ENCODE measurements at places on chromosomes 4 and X.
A peak's percentile ranks its signal among the peaks of the same experiment; 100 is the strongest.

GRCh38 chr4:110475881-110476818 lies at the start of gene ENPEP:
TSS of gene ENPEP (plus strand) at chr4:110476155. CDS start at chr4:110476415, 260 bp downstream.
- peak; percentile 19 for DNase-seq

- no peak for DNase-seq
Measured at GRCh38 chrX:129568349-129568748, 28.3 kb downstream of the OCRL start.

GRCh38 chr4:184016759-184017668 lies 111.9 kb downstream of the STOX2 start:
- DNase-seq: peak; percentile 59

DNA sequence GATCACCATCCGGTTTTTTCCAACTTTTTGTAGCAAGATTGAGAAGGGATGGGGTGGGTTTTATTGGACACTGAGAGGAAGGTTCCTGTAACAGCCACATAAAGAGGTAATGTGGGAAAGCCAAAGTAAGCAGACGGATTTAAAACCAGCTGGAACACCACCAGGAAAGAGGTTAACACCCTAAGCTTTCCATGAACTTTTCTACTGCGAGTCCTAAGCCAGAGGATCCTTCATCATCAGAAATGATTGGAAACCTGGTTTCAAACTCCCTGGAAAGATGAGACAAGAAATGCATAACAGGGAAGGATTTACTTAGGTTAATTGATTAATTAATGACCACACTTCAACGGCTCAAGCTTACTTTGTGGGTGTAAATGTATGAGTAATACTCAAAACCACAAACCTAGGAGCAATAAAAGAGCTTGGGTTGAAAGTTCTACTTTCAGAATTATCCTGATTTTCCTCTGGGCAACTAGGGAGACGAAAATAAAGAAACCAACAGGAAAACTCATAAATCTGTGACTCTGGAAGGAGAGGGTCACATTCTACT lies 91.5 kb downstream of the COX18 start:
- DNase-seq: no peak

GRCh38 chr4:122705009-122705408 lies 27.5 kb upstream of the BBS12 start:
- no peak for DNase-seq

DNA sequence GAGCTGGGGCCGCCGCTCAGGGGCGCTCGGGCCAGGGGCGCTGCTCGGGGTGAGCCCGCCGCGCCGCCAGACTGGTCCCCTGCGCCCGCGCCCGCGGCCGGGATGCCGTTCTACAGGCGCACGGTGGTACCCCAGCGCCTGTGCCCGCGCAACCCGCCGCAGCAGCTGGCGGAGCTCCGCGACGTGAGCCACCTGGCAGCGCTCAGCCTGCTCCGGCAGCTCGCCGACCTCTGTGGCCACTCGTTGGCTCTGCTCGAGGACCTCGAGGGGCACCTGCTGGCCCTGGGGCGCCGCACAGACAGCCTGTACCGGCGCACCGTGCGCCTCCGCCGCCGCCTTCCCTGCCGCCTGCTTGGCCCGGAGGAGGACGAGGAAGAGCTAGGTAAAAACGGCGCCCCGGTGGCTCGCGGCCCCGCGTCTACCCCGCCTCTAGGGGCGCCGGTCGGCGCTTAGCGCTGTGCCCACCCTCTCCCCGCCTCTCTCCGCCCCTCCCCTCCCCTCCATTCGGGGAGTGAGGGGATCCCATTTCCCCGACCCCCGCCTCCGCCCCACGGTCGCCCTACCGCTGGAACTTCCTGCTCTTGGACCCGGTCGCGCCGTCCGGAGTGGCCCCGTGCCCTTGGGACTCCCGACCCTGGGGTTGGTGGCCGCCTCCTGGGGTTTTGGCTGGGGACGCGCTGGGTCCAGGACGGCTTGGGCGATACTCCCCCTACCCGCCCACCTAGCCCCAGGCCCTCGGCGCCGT lies 513 bp downstream of the NHSL2 start:
- peak; percentile 33 for DNase-seq

DNA sequence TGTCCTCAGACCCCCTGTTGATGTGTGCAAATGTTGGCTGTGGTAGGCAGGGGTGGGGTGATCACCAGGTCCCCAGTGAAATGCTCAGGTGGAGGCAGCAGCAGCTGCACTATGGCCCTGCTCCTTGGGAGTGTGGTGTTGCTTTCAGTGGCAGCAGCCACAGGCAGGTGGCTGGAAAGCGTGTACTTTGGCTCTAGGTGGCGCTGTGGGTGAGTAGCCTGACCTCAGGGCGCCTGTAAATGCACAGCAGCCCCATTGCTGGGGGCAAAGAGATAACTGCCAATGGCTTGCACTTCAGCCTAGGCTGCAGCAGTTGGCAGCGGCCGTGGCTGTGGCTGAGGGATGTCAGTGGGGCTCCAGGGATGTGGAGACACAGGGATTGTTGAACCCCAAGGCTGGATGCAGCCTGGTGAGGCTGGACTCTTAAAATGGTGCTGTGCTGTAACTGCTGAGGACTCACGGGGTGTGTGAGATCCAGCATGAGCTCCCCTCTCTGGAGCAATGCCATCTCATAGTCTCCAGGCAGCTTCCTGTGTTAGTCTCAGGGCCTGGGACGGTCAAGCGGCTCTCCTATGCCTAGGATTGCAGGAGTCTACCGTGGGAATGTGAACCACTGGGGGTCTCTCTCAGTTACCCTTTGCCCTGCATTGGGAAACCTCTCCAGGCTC lies 421.7 kb upstream of the HTR2C start:
- DNase-seq: no peak

GRCh38 chr4:126221282-126221681 lies 906.5 kb downstream of the FAT4 start:
- no peak for DNase-seq

- DNase-seq: peak; percentile 49
Measured at GRCh38 chrX:40152741-40153344, 55.1 kb upstream of the BCOR start.

- no peak for DNase-seq
Measured at GRCh38 chr4:76458297-76458696, 23.3 kb downstream of the SHROOM3 start.

DNA sequence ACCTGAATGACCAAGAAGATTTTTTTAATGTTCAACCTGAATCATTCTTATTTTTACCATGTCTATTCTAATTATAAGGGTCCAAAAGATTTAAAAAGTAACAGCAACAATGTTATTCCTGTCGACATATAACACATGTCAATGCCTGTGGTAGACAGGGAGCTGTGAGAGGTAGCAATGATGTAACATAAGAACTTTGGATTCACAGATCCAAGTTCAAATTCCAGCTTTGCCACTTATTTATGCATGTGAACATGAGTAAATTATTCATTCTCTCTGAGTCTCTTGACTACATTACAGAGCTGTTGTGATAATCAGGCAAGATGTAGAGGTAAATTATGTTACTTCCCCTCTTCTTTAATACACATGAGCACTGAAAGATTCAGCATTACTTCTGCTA lies 54.5 kb downstream of the KLHL8 start:
- no peak for DNase-seq

DNA sequence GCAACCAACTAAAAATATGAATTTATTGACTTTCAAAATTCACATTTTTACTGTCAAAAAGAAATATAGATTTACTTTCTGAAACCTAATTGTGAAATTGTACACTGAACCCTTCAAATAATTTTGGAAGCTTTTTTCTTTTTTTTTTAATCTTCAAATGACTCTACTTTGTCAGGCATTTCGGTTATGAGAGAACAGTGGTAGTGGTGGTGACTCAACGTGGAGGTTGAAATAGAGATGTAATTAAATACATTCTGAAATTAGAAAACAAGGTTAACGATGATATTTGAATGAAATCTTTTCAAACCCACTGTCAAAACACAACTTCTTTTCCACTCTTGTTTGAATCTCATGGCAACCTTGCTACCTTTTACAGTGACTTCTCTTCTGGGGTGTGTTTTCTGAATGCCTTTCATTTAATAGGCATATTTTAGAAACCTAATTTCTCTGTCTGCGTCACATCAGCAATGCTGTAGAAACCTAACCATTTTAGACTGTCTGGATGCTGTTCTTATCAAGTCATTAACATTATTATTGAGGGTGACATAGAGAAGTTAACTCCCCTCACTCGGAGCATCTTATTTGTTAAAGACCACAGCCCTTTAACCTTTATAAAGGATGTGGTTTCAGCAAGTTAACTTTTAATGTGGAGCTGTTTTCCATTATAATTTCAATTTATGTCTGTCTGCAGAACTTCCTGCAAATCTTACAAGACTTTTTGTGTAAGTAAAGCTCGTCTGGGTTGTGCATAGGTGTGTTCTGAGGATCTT lies 136.8 kb downstream of the PCDH7 start:
- no peak for DNase-seq

GRCh38 chrX:81201671-81202455 lies at the start of the genes HMGN5 and SH3BGRL:
TSS of gene HMGN5 (minus strand) at chrX:81201913. CDS start at chrX:81121549, 80,364 bp downstream.
TSS of gene SH3BGRL (plus strand) at chrX:81202102. CDS start at chrX:81202201, 99 bp downstream.
- DNase-seq: peak; percentile 82

- DNase-seq: no peak
Measured at GRCh38 chr4:100929758-100930157, 411.9 kb upstream of the EMCN start.

DNA sequence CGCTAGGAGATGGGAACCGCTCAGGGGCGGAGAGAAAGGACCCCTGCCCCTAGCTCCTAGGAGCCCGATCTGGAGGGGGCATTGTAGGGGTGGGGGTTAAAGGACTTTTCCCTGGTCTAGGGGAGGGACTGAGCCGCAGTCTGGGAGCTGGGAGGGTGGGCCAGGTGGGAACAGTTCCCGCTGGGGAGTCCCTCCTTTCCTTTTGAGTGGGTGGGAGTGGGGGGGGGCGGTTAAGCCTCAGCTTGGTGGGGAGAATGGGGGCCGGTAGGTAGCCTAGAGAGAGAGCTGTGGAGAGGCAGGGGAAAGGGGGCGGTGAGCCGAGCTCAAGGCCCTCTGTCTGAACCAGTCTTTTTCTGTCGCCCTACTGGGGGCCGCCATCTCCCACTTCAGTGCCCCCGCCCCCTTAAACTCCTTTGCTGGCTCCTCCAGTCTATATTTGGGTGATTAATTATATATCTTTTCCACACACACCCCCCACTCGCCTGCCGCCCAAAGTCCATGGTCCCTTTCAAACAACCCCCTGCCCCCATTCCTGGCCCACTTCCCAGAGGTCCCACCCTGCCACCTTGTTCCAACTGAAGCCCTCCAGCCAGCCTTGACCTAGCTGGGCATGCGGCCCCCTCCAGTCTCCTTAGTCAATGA lies 822 bp downstream of the ZNF275 start:
- no peak for DNase-seq

GRCh38 chr4:115781528-115782146 lies 668.2 kb upstream of the NDST4 start:
- no peak for DNase-seq

- DNase-seq: no peak
Measured at GRCh38 chr4:141229408-141230101, 8.9 kb downstream of the ZNF330 start.

GRCh38 chr4:76998251-76998901 lies 48.8 kb downstream of the SEPTIN11 start:
- DNase-seq: no peak

DNA sequence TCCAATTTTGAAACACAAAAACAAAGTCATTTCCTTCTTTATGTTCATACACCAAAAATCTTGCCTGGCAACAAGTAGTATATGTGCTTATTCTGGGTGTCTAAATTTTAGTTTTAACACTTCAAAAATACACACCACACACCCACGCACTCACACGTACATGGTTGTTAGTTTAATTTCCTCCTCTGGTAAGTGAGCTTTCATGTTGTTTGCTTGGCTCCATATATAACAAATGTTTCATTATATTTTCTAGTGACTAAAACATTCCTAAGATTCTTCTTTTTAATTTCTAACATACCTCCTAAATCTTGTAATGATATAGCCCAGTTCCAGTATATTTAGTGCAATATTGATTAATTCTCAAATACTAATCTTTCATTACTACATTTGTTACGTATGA lies 80.9 kb downstream of the PRDM5 start:
- DNase-seq: no peak

DNA sequence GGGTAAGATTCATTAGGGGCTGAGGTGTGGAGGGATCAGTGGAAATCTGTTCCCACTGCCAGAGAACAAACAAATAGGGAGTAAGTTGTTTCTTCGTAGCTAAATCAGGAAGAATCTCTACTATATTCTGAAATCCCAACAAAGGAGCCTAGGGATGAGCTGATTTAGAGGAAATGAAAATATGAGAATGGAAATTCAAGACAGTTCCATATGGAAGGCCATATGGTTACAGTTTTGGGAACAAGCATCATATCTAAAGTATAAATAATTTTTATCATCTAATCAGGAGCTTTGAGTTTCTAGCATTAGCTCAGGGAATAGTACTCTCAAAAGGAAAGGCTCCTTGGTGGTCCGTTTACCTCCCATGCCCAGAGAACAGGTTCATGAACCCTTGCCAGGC lies 218.2 kb downstream of the AASDH start:
- no peak for DNase-seq

DNA sequence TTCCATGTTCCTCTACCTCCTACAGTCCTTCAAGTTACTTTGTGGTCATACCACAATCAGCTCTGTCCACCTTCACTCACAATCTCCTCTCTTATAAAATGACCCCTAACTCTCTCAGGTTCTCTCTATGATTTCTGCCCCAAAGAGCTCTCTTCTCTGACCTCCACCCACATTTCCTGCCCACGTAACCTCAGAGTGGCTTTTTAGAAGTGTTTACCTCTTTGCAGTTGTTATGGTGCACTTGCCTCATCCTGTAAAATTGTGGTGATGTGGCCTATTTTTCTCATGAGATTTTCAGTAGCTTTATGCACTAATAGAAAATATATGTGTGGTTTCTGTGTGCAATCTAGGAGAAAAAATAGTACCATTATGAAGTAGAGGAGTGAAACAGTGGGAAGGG lies 215.8 kb downstream of the PACRGL start:
- no peak for DNase-seq

Data from ovary (tissue), 10 donors.